A172 (cell line): ENCODE measurements at places on chromosomes 13 and 19. TPM values are rescaled to one million over a fixed set of nuclear protein-coding genes. Genes with fewer than 3 reads are reported as not detected.

DNA sequence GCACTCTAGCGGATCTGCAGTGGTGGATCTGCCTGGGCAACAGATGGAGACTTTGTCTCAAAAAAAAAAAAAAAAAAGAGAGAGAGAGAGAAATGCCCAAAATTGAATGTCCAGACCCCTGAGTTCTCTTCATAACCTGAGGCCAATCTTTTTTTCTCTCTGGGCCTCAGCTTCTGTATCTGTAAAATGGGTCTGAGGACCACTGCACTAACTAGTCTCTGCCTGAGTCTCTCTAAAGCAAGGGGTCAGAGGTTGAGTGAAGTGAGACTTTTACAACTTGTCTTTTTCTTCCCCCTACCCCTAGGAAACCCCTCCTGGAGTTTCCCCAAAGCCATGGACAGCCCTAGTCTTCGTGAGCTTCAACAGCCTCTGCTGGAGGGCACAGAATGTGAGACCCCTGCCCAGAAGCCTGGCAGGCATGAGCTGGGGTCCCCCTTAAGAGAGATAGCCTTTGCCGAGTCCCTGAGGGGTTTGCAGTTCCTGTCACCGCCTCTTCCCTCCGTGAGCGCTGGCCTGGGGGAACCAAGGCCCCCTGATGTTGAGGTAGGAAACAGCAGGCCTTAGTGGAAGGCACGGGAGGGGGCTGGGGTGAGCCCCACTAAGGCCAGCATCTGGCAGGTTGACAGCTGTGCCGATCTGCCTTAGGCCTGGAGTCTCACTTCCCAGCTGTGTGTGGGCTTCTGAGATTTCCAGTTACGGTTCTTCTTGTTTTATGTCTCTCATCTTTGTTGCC lies 1.8 kb downstream of the TMEM91 start:
- no peak for DNase-seq

GRCh38 chr13:86446311-86446710 lies 647.1 kb upstream of the SLITRK6 start:
- peak; percentile 82 for DNase-seq

Gene ZNF304
- 13.0 and 14.0 TPM in 2 replicates for total RNA-seq

- peak; percentile 84 for DNase-seq
Measured at GRCh38 chr13:44237276-44237767, 136.3 kb upstream of the SERP2 start.

- DNase-seq, result no peak
Measured at GRCh38 chr13:101415358-101416174, 742 bp downstream of the NALCN start.
